ENCODE measurements at places on chromosomes 5 and 9.

DNA sequence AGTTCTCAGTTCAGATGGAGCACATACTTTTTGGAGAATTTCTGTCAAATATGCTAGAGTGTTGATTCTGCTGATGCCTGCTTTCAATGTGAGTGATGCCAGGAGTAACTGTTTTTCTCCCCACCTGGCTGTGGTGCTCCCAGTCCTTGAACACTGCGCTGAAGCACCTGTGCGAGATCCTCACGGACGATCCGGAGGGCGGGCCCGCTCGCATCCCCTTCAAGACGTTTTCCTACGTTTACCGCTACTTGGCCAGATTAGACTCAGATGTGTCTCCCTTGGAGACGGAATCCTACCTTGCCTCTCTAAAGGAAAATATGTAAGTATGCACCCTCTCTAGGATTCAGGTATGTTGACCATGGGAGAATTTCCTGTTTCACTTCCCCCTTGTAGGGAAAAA, 19.4 kb downstream of the ROPN1L start:
- no peak for DNase-seq

DNA sequence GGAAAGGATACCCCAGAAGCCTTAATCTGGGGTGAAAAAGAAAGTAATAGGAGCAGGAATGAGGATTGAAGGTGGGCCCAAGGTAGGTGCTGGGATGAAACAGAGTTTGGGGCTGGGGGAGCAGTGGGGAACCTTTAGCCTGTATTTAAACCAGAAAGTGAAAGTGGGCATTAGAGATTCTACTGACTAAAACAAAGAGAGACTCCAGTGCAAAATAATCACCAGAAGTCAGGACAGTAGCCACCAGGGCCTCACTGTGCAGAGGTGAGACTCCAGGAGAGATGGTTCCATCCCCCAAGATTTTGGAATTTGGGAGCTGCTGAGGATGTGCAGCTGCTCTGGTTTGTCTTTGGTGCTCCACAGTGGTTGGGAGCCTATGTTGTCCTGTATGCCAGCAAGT, 13.1 kb downstream of the DNAJB5 start:
- DNase-seq = no peak

- no peak for DNase-seq
Measured at GRCh38 chr5:24819841-24820240, 175.1 kb upstream of the CDH10 start.

- no peak for DNase-seq
Measured at GRCh38 chr5:160357394-160357793, 13.0 kb downstream of the C1QTNF2 start.

DNA sequence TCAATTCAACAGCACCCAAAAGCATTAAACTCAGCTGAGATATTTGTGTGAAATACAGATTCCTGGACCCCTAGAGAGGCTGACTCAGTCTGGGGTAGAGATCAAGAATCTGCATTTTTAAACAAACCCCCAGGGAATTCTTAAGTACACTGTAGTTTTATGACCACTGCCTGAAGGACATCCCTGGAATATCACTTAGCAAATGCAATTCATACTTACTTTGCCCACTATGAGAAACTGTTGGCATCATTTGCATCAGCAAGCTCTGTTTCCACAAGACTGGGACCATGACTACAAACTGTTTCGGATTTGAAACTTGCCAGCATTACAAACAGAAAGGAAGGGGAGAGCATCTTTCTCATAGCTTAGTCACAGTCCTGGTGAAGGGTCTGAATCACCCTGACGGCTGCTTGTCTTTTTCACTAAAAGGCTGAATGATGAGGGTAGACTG, 63.7 kb downstream of the MLLT3 start:
- no peak for DNase-seq

DNA sequence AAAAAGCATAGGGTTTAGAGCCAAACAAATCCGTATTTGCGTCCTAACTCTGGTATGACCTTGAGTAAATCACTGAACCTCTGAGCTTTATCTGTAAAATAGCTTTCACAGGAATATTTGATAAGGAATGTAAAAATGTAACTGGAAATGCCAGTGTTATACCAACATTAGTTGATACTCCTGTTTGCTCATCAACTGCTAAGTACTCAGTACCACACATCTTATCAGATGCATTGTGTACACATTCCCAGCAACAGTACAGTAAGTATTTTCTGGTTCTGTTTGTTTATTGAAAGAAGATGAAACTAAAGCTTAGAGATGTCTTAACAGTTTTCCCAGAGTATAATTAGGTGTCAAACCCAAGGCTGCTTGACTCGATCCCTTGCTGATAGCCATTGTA, 21.5 kb downstream of the SNAPC3 start:
- no peak for DNase-seq

- DNase-seq = no peak
Measured at GRCh38 chr5:127079994-127080491, 6.7 kb upstream of the C5orf63 start.

DNA sequence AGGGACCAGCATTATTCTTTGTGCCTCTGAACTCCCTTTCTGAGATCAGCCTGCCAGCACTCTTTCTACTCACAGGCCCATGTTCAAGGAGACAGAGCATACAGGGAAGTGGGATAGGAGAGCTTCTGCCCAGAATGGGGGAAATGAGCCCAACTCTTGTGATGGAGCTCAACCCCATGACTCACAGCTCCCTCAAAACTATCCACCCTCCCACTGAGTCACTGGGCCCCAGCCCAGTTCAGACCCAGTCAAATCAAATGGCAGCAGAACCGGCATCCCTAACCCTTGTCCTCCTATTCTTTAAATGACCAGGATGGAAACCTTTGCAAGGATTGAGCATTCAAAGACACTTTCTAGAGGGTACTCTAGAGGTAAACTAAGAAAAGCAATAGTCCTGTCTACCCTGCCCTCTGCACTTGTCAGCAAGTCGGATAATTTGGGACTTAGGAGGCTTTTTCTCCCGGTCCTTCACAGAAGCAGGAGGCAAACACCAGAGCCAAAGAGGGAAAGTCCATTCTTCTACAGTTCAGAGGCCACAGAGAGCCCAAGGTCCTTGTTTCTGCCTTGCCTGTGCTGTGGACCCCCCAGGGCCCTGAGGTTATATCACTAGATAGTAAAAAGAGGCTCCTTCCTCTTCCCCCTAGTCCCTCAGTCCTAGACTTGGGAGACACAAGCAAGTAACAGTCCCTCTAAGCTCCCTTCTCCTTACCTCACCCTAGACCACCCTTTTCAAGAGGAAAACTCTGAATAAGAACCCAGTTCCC, 3.2 kb downstream of the ATOSB start:
- peak; percentile 74 for DNase-seq

DNA sequence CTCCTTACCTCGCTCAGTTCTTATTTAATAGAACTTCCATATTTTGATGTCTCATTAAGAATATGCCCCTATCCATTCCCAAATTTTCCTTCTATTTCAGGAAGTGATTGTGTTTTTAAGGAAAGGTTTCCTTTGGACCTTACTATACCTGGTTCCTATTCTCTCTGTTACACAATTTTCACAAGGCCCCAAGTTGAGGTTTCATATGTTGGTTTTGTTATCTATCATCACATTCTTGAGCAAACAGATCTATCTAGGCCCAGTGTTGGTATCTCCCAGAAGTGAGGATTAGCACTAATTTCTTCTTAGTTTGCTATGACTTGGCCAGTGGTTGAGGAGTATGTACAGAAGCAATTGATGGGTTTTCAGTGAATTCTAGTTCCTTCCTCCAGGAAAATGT, 41.5 kb downstream of the ALG2 start:
- no peak for DNase-seq

- DNase-seq = no peak
Measured at GRCh38 chr5:56066931-56067450, 72.2 kb upstream of the IL6ST start.

DNA sequence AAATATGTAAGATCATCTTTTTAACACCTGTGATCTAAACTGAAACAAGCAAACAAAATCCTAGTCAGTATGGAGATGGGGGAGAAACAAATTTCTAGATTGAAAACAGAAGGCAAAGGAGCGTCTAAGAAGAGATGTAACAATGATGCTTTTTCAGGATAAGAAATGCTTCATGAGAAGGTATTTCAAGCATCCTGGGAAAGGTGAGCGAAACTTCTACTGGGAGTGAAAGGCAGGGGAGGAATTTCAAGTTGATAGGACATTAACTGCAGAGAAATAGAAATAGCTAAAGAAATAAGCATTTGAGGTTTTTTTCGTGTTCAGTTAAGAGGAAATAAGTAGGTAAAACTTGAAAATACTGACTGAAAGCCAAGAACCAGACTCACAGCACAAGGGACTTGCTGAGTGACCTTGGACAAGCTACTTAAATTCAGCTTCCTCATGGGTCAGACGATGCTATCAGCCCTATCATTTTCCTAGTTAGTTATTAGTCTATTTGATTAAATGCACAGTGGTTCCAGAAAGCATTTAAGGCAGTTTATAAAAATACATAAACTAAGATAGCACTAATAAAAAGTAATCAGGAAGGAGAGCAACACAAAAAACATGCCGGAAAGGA, 406.3 kb downstream of the PDE4D start:
- DNase-seq = no peak

DNA sequence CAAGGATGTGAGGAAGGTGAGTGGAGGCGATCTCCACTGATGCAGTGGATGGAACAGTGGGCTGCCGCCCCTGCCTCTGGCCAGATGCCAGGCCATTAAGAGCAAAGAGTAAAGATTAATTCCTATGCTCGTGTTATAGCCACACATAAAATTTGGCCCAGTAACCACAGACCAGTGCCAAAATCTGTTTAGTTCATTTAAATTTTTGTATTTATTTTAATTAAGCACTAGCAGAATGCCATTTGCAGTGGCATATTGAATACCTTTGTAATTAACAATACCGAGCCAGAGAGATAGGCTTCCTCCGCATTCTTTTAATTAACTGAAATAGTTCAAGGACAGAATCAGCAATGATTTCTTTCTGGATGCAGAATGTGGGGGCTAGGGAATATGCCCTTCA, 179.8 kb downstream of the MED10 start:
- no peak for DNase-seq

GRCh38 chr9:117092582-117092981, 322.3 kb downstream of the ASTN2 start:
- DNase-seq = no peak

DNA sequence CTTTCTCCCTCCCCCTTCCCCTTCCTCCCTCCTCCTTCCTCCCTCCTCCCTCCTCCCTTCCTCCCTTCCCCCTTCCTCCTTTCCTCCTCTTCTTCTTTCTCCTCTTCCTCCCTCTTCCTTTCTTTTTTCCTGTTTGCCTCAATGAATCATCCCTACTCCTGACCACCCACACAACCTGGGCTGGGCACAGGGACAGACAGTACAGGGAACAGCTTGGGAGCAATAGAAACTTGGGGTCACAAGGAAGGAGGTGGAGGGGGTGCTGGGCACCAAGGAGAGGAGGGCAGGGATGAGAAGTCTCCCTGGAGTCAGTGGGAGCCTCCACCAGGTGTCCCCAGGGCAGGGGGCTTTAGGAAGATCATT, 5.0 kb downstream of the TTC16 start:
- no peak for DNase-seq

DNA sequence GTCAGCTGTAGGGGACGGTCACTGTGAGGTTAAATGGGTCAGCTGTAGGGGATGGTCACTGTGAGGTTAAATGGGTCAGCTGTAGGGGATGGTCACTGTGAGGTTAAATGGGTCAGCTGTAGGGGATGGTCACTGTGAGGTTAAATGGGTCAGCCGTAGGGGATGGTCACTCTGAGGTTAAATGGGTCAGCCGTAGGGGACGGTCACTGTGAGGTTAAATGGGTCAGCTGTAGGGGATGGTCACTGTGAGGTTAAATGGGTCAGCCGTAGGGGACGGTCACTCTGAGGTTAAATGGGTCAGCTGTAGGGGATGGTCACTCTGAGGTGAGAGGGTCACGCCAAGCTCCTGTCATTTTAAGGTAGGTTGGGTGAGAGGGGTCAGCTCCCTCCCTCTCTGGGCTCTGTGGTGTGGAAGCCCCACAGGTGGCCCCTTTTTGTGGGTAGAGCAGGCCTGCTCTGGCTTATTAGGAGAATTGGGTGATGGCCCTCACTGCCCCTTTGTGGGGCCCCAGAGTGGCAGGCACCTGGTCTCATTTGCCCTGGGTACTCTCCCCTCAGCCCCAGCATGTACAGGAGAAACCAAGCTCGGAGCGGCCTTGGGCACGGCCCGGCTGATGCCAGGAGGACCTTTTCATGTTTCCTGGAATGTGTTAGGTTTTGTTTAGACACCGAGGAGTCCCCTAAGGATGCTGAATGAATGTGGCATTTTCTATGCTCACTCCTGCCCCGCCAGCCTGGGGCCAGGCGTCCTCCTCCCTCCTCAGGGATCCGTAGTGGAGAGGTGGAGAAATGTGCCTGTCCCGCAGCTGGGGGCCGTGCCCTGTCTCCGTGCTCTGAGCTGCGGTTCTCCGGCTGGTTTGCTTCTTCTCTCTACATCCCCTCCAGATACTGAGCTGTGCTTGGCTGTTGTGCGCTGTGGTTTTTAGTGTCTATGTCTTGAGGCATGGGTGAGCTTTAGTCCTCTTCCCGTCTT, 31.4 kb downstream of the AHRR start:
- DNase-seq = no peak

DNA sequence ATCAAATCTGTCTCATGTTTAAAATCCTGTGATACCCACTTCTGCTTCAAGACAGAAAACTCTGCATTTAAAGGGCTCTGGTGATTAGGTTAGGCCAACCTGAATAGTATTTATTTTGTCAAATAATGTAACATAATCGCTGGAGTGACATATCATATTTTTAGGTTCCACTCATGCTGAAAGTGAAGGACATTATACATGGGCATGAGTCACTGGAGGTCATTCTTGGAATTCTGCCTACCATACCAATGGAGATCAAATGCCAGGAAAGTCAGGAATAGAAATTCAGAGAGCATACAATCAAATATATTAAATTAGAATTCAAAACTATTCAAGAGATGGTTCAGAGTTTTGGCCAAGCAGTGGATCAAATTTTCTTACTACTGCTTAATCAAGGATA, 97.1 kb upstream of the PRSS3 start:
- no peak for DNase-seq

DNA sequence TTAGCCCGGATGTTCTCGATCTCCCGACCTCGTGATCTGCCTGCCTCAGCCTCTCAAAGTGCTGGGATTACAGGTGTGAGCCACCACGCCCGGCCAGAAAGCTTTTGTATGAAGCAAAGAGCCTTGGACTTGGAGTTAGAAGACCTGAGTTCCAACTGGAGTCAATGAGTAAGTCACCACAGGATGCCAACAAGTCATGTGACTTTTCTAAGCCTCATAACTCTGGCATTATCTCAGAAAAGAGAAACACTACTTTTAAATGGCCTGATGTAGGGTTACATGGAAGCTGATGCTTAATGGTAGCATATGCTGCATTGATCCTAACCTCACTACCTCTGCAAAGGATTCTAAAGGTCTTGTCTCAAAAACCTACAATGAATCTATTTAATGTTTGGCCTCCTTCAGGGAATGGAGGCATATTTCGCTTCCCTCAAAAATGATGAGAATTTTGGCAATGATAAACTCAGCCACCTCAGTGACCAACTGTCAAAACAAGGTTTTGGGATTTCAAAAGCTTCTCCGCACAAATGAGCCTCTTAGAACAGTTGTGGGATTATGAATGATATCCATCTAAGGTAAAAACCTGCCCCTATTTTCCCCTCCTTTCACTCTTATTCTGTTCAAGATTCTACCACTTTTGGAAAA, 236.8 kb downstream of the ACTL7B start:
- no peak for DNase-seq

- DNase-seq = no peak
Measured at GRCh38 chr9:97064176-97064575, 25.2 kb upstream of the CTSV start.

Measured in CD4-positive, alpha-beta T cell treated with Interleukin-4 for 1 hour (primary cell).